ENCODE measurements at places on chromosomes 7 and 10.

DNA sequence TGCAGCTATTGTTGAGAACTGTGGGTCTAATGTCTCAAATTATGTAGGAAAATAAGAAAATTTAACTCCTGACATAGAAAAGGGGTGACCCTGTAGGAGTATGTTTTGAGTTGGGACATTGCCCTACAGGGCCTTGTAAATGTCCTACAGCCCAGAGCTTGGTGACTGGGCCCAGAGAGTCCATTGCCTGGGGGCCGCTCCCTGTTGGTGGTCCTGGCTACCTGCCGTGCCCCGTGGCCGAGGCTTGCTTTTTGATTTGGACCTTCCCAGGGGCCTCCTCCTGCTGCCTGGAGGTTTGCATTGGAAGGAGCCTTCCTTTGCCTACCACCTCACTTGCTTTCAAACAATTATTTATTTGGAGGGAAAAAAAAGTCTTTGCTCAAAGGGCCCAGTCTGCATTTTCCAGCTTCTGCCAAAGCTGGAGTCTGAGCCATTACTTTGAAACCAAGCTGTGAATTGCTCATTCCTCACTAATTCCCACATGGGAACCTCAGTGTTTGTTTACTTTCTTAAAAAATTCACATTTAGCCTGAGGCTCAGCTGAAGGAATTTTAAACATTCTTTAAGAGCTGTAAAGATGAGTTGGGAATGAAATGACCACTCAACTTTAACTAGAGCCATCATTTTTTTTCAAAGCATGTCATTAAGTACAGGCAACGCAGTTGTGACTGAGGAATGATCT is 355.0 kb downstream of the GLRX3 start:
- no peak for DNase-seq

DNA sequence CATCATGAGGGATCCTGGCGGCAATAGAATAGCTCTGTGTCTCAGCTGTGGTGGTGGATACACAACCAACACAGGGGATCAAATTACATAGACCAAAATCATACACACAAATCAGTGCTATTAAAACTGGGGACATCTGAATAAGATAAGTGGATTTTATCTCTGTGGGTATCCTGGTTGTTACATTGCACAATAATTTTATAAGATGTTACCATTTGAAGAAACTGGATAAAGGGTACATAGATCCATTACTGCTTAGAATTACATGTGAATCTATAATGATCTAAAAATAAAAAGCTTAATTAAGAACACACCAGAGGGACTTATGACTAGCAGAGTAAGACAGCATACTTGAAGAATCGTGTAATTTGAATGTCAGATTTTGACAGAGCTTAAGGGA is 8.2 kb upstream of the FAM3C start:
- DNase-seq: no peak

- DNase-seq: no peak
Measured at GRCh38 chr10:106513352-106513771, 651.1 kb downstream of the SORCS1 start.

- peak; percentile 72 for DNase-seq
Measured at GRCh38 chr7:5596046-5596895, 172.6 kb upstream of the TNRC18 start.

DNA sequence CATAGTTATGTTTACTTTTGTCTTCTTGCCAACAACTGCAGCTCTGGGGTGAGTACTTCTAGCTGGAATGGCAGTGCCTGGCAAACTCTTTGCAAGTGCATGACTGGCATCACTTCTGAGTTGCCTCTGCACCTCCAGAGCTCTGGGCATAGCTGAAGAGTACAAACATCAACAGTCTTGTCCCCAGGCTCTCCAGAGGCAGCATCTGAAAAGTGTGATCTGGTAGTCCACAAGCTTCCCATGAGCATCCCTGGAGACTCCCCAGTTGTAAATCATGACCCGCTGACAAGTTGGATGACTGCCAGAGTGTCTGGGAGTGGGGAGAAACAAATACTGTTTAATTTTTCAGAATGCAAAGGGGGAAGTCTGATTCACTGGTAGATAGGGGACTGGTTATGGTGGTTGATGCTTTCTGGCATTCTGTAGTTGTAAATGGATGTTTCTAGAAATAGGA is 138.9 kb upstream of the CDK13 start:
- peak; percentile 52 for DNase-seq

- no peak for DNase-seq
Measured at GRCh38 chr10:24685958-24686540, 37.6 kb downstream of the ARHGAP21 start.

DNA sequence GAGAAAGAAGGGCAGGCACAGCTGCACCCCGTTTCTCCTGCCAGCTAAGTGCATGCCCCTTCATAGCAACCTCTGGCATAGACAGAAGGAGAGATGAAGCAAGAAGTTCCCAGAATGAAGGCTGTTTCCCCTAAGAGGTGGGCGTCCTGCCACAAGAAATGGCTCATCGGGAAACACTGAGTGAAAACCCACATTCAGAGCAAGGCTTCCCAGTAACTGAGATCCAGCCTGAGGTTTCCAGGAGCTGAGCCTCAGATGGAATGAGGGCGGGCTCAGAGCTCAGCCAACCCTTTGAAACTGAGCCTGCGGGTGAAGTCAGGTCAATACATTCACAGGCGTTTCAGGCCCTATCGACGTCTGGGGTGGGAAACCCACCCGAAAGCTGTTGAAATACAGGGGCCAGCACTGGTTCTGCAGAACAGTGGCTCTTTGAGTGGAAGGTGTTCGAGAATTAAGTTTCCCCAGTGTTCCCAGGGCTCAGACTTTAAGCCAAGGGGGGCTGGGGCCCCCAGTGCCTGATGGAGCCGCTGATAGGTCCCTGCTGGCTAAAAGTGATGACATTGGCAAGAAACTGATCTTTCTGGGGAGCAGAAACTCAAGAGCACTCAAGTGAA is 510.2 kb downstream of the RPS24 start:
- peak; percentile 65 for DNase-seq

- DNase-seq: peak; percentile 69
Measured at GRCh38 chr10:72688208-72688651, 3.7 kb upstream of the MCU start.

DNA sequence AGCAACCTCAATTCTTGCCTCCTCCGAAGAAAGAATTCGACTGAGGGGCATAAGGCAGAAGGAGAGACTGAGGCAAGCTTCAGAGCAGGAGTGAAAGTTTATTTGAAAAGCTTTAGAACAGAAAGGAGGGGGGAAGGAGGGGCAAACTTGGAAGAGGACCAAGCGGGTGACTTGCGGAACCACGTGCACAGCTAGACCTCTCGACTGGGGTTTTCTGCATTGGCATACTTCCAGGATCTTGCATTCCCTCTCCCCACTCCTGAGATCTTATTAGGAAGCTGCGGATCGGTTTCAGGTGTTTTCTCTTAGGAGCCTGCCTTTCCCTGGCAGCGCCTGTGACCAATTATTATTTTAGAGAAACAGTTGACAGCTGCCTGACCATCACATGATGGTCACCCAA is 20.3 kb upstream of the CPXM2 start:
- DNase-seq: no peak

DNA sequence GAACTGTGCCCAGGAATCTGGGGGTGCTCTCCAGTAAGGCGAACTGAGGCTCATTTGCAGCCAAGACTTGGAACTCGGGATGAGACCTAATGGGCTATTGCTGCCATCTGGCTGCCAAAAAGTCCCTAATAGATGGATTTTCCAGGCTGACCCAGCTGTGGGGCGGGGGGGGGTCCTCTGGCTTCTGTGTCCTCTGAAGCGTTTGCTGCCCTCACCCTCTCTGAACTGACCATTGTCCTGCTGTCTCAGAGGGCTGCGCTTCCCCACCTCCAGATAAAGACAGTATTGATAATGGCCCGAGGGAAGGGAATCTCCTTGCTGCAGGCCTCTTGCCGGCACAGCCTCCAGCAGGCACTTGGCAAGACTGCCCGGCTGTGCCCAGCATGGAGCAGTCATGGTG is 46.6 kb downstream of the CLEC2L start:
- no peak for DNase-seq

DNA sequence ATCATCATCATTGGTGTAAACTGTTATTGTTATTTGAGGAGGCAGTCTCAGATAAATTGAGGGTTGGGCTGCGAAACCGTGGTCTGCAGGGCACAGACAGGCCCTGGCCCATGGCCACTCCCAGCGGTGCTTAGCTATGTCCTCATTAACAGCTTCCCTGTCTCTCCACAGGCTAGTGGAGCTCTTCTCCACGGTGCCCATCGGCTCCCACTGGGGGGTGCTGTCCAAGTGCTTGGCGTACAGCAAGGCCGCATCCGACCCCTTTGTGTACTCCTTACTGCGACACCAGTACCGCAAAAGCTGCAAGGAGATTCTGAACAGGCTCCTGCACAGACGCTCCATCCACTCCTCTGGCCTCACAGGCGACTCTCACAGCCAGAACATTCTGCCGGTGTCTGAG is 21.6 kb downstream of the GPR26 start:
- DNase-seq: no peak

DNA sequence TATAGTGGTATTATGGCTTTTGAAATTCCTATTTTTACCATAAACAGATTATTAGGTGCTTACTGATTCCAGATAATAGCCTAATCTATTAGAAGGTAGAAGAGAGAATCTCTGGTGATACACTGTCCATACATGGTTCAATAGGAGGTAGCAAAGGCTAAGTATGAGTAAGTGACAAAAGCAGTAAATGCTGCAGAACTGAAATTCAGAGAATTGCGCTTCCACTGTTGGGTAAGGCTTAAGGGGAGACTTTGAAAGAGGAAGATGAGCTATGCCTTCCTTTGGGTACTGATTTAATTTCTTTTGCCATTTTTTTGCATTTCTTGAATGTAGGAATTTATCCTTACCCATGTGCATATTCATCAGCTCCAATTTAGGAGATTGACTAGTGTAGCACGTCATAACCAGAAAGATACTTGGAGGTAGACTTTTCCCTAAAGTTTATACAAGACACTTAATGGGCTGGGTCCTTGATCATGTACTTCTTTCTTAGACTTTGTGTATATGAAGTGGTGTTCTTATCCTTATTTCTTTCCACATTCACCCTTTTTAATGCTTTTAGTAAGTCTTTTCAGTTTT is 15.3 kb downstream of the MKLN1 start:
- no peak for DNase-seq

- DNase-seq: peak; percentile 37
Measured at GRCh38 chr10:74704629-74705357, 121.6 kb upstream of the KAT6B start.

GRCh38 chr10:102645741-102646609 is 1.7 kb downstream of the TRIM8 start:
- no peak for DNase-seq

- no peak for DNase-seq
Measured at GRCh38 chr7:72492461-72493065, 80.4 kb upstream of the CALN1 start.

GRCh38 chr10:112232670-112233069 is 49.1 kb upstream of the GPAM start:
- DNase-seq: no peak

DNA sequence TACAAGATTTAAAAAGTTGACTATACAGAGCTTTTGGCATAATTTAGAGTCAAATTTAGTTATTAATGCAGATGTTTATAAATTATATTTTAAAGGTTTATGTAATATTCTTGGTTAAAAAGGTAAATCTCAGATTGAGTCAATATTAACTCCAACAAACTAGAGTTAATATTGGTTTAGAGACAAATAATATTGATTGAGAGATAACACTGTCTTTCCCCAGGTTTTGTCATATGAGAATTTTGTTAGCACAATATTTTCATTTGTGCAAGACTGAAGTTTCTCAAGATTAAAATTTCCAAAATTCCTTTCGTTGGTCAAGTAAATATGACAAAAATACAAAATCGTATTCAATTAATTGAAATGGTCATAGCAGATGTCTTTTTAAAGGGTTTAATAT is 12.9 kb upstream of the AKR1D1 start:
- no peak for DNase-seq

DNA sequence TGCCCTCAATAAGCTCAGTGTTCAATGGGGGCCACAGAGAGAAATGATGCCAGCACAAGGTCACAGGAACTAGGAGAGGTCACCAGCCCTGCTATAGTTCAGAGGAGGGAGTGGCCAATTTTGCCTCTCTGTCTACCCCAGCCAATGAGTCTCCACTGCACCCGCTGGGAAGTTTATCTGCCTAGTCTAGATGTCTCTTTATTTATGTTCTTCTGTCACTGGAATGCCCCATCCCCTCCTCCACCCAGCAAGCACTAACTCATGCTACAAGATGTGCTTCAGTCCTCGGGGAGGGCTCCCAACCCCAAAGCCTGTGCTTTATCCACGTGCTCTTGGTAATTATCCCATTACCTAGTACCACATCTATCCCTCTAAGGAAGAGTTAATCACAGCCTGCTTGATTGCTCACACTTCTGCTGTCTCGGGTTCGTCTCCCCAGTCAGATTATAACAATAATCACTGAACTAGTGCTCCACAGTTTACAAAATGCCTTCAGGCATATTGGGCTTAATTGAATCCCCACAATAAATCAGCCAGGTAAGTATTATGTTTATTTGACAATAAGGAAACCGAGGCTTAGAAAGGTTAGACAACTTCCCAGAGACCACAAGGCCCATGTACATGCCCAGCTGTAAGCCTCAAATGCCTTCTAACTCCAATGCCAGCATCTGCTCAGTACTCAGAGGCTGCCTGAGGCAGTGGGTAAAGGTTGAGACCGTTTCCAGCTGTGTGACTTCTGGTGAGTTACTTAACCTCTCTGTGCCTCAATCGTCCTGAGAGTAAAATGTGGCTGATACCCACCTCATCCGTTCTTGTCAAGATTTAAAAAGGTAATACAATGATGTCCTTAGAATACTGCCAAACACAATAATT is 3.9 kb downstream of the HIP1 start:
- DNase-seq: peak; percentile 74

GRCh38 chr10:24488631-24489030 is 235.1 kb downstream of the ARHGAP21 start:
- peak; percentile 77 for DNase-seq

GRCh38 chr7:15783987-15784693 is 97.7 kb upstream of the MEOX2 start:
- no peak for DNase-seq

- no peak for DNase-seq
Measured at GRCh38 chr10:3395458-3395861, 222.9 kb upstream of the PITRM1 start.

- no peak for DNase-seq
Measured at GRCh38 chr10:108443636-108444035, 1279.1 kb upstream of the SORCS1 start.

DNA sequence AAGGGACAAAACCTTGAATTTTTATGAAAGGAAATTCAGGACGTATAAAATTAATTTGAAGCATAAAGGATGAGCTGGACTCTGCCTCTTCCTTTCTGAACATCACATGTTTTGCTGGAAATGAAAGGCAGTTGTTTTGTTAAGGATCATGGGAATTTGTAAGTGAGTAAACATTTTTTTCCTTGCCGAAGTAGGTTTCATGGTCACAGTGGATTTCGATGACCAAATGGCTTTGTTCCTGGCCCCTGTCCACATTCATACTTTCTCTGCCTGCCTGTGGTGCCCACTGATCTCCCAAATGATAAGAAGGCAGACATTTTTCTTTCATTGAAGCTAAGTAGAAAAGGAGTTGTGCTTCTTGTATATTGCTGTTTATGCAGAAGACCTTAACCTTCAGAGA is 104.2 kb downstream of the ARID5B start:
- no peak for DNase-seq

- no peak for DNase-seq
Measured at GRCh38 chr10:126434235-126434634, 46.0 kb upstream of the ADAM12 start.
